Neural crest cell (in vitro differentiated cells): ENCODE measurements at places on chromosomes 6 and 20.

GRCh38 chr6:35486005-35486925 is 10.6 kb downstream of the TEAD3 start:
- no peak overlapping the region for H3K27ac ChIP-seq
- no peaks in the 10 kb centered on the region for H3K36me3 ChIP-seq
- no peaks in the 10 kb centered on the region for H3K27me3 ChIP-seq
- H3K4me3 ChIP-seq: no peak overlapping the region
- DNase-seq: no peak
- peaks cover 36% of the 10 kb centered on the region for H3K4me1 ChIP-seq

DNA sequence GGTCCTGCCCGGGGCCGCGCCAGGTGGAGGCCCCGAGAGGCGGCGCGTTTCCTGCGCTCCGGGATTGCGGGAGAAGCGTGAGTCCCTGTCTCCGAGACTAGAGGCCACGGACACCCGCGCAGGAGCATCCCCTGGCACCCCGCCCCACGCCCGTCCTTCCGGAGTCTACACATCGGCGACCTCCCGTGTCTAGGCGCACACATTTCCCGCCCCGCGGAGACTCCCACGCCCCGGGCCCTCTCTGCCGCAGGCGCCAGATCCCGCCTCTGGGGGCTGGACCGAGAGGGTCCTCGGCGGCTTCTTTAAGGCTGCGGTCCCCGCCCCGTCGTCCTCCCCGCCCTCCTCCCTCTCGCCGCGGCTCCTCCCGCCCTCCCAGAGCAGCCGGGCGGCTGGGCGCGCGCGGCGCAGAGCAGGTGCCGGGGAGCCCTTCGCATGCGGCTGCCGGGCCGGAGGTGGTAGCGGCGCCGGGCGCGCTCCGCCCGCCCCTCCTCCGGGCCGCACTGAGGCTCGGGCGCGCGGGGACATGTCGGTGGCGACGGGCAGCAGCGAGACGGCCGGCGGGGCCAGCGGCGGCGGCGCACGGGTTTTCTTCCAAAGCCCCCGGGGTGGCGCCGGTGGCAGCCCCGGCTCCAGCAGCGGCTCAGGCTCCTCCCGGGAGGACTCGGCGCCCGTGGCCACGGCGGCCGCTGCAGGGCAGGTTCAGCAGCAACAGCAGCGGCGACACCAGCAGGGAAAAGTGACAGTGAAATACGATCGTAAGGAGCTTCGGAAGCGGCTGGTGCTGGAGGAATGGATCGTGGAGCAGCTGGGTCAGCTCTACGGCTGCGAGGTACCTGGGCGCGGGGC is at the start of gene PPP1R14C:
PPP1R14C (plus strand) TSS at position 375 of the 846 bp plus-strand sequence; CDS start at position 524, 149 bp downstream.
- H3K36me3 ChIP-seq: no peaks in the 10 kb centered on the region
- peaks cover 86% of the 10 kb centered on the region for H3K27me3 ChIP-seq
- no peak within 1 kb of the TSS for H3K27ac ChIP-seq
- peak within 1 kb of the TSS; percentile 91 for H3K4me3 ChIP-seq
- peak; percentile 47 for DNase-seq

DNA sequence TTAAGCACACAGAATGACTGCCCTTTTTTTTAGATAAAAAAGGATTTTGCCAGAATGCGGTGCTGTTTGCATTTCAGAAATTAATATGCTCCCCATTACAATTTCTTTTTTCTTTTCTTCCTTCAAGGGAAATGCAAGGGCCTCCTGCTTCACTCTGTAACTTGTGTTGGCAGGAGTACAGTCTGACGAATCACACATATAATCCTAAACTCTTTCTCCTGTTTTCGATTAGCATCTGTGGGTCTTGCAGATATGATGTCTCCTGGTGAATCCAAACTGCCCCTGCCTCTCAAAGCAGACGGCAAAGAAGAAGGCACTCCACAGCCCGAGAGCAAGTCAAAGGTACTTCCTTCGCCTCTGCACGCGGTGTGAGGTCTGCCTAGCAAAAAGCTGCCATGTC is 149.5 kb downstream of the TMEM242 start:
- H3K27me3 ChIP-seq: no peaks in the 10 kb centered on the region
- H3K4me1 ChIP-seq: peaks cover 5% of the 10 kb centered on the region
- H3K27ac ChIP-seq: peak overlapping the region; percentile 54
- no peak overlapping the region for H3K4me3 ChIP-seq

GRCh38 chr6:40165036-40165709 is 230.9 kb upstream of the MOCS1 start:
- H3K36me3 ChIP-seq: no peaks in the 10 kb centered on the region
- no peaks in the 10 kb centered on the region for H3K4me1 ChIP-seq
- H3K27me3 ChIP-seq: peaks cover 9% of the 10 kb centered on the region
- no peak overlapping the region for H3K27ac ChIP-seq
- no peak overlapping the region for H3K4me3 ChIP-seq

DNA sequence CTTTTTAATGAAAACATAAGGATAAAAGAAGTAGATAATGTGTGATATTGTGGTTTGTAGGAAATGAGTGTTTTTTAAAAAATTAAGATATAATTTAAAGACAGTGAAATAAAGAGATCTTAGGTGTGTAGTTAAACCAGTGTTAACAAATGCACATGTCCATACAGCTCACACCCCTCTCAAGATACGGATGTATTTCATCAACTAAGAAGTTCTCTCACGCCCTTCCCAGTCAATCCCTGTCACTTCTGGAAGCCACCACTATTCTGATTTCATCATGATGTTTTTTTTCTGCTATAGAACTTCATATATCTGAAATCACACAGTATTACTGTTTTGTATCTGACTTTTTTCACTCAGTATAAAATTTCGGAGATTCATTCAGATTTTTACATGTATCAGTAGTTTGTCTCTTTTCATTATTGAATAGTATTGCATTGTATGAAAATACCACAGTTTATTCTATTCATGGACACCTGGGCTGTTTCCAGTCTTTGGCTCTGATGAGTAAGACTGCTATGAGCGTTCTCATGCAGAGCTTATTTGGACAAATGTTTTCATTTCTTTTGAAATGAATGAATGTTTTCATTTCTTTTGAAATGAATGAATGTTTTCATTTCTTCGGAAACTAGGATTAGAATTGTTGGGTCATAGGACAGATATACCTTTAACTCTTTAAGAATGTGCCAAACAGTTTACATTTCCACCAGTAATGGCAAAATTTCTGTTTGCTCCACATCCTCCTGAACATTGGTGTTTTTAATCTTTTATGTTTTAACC is 49.7 kb upstream of the ELOVL5 start:
- no peaks in the 10 kb centered on the region for H3K36me3 ChIP-seq
- H3K27me3 ChIP-seq: no peaks in the 10 kb centered on the region
- H3K4me3 ChIP-seq: no peak overlapping the region
- H3K4me1 ChIP-seq: no peaks in the 10 kb centered on the region
- no peak for DNase-seq

DNA sequence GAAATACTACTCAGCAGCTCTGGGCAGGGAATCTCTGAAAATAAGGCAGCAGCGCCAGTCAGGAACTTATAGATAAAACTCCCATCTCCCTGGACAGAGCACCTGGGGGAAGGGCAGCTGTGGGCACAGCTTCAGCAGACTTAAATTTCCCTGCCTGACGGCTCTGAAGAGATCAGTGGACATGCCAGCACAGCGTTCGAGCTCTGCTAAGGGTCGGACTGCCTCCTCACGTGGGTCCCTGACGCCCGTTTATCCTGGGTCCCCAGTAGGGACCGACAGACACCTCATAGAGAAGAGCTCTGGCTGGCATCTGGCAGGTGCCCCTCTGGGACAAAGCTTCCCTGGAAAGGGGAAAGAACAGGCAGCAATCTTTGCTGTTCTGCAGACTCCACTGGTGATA is 59.0 kb downstream of the COL21A1 start:
- H3K27me3 ChIP-seq: no peaks in the 10 kb centered on the region
- no peak overlapping the region for H3K27ac ChIP-seq
- H3K4me1 ChIP-seq: no peaks in the 10 kb centered on the region
- H3K36me3 ChIP-seq: no peaks in the 10 kb centered on the region
- H3K4me3 ChIP-seq: no peak overlapping the region

DNA sequence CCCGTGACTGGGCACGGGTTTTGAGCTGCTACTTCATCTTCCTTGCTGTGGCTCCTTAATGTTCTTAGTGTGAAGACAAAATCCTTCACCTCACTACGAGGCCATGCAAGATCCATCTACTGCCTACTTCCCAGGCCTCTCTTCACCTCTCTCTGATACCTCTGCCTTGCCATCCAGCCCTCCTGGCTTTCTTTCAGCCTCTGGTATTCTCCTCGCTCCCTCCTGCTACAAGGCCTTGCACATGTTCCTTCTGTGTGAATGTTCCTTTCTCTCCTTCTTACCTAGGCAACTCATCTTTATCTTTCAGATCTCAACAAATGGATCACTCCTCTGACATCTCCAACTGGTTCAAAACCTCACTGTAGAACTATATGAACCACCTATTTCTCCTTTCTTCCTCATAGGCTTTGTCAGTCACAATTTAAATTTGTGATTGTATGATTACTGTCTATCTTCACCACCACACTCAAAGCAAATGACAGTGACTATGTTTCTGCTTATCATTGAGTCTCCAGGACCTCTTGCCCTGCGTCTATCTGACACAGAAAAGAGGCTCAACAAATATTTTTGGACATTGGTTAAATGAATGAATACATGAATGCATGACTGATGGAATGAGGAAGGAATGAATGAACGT is 19.8 kb downstream of the HEY2 start:
- peaks cover 39% of the 10 kb centered on the region for H3K27me3 ChIP-seq
- H3K4me1 ChIP-seq: peaks cover 21% of the 10 kb centered on the region
- H3K4me3 ChIP-seq: no peak overlapping the region
- peaks cover 5% of the 10 kb centered on the region for H3K36me3 ChIP-seq

- no peak overlapping the region for H3K4me3 ChIP-seq
- no peaks in the 10 kb centered on the region for H3K36me3 ChIP-seq
- peaks cover 29% of the 10 kb centered on the region for H3K4me1 ChIP-seq
Measured at GRCh38 chr6:154450498-154450897, 60.0 kb downstream of the CNKSR3 start.

GRCh38 chr20:33925867-33926266 is 67.8 kb upstream of the RALY start:
- no peaks in the 10 kb centered on the region for H3K36me3 ChIP-seq
- H3K27ac ChIP-seq: no peak overlapping the region
- H3K4me3 ChIP-seq: no peak overlapping the region
- no peak for DNase-seq
- no peaks in the 10 kb centered on the region for H3K27me3 ChIP-seq

GRCh38 chr20:52426856-52427255 is 235.3 kb upstream of the ZFP64 start:
- peaks cover 9% of the 10 kb centered on the region for H3K36me3 ChIP-seq
- H3K4me3 ChIP-seq: no peak overlapping the region
- no peak for DNase-seq
- H3K4me1 ChIP-seq: peaks cover 6% of the 10 kb centered on the region
- H3K27me3 ChIP-seq: peaks cover 18% of the 10 kb centered on the region
- no peak overlapping the region for H3K27ac ChIP-seq

DNA sequence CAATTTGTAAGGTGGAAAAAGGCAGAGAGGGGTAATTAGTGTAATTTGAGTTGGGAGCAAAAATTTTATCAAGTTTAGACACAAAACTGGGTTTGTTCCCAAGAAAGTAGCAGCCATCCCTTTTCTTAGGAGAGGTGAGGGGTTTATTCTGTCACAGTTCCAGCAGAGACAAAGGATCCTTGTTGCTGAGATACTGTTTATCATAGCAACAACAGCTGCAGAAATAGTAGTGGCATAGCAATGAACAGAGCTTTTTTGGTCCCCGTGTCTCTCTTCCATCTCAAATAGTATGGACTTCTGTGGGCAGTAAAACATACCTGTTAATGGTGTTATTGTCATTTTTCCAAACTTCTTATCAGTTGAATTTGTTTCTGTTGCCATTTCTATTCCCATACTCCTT is 23.9 kb downstream of the ZKSCAN8 start:
- H3K4me1 ChIP-seq: peaks cover 7% of the 10 kb centered on the region
- H3K36me3 ChIP-seq: peaks cover 10% of the 10 kb centered on the region
- H3K4me3 ChIP-seq: no peak overlapping the region
- H3K27me3 ChIP-seq: no peaks in the 10 kb centered on the region

DNA sequence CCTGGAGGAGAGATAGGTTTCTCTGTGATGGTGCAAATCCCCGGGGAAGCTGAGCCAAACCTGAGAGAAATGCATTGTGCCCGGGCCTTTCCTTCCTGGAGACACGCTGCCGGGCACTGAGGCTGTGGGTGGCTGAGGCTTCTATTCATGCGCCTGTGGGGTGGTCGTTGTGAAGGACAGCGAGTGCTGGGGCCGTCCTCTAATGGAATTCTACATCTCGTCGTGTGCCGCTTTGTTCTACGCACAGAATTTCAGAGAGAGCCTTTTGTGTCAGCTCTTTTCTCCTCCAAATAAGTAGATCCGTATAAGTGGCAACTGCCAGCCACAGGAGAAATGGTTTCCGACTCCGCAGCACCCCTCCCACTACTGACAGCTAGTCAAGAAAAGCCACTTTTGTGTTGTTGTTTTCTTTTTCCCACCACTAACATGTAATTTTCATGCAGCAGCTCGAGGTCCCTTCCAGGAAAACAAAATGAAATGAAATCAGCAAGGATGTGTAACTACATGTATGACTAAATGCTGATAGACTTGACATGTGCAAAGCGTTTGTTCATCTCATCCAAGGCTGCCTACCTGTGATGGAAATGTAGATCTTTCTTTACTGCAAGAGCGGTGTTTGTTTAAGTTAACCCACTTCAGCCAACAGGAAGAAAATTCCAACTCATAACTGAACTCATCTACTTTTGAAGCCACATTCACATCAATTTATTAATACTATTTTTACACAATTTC is 26.4 kb upstream of the PXDC1 start:
- peaks cover 67% of the 10 kb centered on the region for H3K27me3 ChIP-seq
- peak overlapping the region; percentile 59 for H3K27ac ChIP-seq
- DNase-seq: peak; percentile 37
- H3K4me1 ChIP-seq: peaks cover 20% of the 10 kb centered on the region
- H3K4me3 ChIP-seq: peak overlapping the region; percentile 5

DNA sequence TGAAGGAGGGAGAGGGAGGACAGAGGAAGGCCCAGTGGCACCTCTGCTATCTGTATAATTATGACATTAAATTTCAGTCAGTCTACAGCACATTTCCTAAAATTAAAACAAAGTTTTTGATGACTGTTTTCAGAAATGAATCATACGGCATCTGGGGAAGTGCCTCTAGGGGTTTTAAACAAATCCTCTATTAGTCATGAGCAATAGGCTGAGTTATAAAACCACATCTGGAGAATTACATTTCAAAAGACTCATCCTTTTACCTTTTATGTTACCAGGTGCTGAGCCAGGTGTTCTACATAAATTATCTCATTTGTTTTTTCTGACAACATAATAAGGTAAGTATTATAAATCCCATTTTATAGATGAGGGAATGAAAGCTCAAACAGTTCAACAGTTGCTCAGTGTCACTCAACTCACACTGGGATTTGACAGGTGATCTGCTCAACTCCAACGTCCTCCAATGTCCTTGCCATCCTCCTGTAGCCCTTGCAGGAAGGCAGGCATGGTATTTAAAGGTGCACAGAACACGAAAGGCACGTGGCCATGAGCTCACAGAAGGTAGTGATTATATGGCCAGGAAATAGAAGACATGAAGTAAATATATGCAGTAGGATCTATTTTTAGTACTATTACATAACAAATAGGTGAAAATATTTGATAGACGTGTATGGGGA is 184.2 kb upstream of the MAN1A1 start:
- H3K27ac ChIP-seq: no peak overlapping the region
- no peaks in the 10 kb centered on the region for H3K4me1 ChIP-seq
- no peaks in the 10 kb centered on the region for H3K27me3 ChIP-seq
- no peak overlapping the region for H3K4me3 ChIP-seq
- no peaks in the 10 kb centered on the region for H3K36me3 ChIP-seq
